ENCODE measurements at places on chromosomes 6 and 20. TPM values are rescaled to one million over a fixed set of nuclear protein-coding genes. Genes with fewer than 3 reads are reported as not detected.

Gene ANGPT4
- total RNA-seq: not detected

DNA sequence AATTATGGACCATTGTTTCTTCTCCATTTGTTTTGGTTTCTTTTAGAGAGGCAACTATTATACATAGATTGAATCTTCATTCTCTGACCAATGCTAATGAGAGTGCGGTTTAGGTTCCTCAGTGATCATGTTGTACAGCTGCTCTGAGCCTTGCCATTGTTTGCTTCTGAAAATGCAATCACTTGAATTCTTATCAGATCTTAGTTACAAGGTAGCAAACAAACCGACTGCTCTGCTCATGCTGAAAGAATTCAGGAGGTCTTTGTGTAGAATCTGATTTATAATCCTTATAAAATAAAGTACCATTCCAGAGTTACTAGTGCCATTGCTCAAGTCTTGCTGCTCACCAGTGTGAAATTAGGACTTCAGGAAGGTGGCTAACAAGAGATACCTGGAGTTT lies 569.1 kb upstream of the ID4 start:
- no peak overlapping the region for H3K4me3 ChIP-seq
- H3K27ac ChIP-seq: no peak overlapping the region

- H3K27me3 ChIP-seq: no peaks in the 10 kb centered on the region
- H3K4me3 ChIP-seq: no peak overlapping the region
- H3K36me3 ChIP-seq: no peaks in the 10 kb centered on the region
- peaks cover 5% of the 10 kb centered on the region for H3K4me1 ChIP-seq
Observed at GRCh38 chr20:54123587-54124180, 50.1 kb downstream of the CYP24A1 start.

DNA sequence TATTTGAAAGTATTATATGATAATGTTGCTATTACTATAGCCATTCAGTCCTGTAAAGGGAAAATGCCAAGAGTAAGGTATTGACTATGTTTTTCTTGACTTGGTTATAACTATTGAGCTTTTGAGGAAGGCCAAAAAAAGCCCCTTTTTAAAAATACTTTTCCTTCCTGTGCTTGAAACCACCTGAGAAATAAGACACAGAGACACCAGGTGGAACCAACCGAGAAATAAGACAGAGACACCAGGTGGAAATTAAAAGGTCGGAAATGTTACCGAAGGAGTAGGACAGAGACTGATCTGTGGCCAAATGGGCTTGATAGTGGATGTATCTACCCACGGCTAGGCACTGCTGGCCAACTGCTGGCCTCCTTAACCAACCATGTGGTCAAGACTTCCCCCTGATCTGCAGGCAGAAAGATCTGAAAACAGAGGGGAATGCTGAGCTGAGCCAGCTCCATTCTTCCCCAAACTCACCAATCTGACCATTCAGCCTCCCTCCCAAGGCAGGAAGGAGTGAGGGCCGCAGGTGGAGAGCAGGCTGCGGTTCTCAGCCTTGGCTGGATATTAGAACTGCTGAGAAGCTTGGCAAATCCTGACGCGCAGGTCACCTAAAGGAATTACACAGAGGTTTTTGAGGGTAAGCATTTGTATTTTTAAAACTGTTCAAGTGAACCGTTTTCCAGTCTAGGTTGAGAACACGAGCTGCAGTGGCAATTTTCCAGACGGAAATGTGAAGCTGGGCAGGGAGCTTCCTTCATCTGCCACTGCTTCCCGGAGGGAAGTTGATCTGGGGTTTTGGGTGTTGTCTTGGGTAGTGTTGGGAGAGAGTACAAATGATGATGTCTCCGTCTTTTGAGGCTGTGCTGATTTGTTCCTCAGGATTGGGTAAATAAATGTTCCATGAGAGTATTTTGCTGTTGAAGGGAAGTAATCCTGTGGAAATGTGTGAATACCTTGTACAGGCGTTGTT lies 121.7 kb upstream of the EXOC2 start:
- no peak overlapping the region for H3K4me3 ChIP-seq
- no peaks in the 10 kb centered on the region for H3K27me3 ChIP-seq
- no peak overlapping the region for H3K27ac ChIP-seq
- peaks cover 39% of the 10 kb centered on the region for H3K4me1 ChIP-seq
- DNase-seq: no peak

GRCh38 chr6:108616973-108617372 lies 56.3 kb downstream of the FOXO3 start:
- peaks cover 8% of the 10 kb centered on the region for H3K36me3 ChIP-seq
- no peak overlapping the region for H3K27ac ChIP-seq
- no peak overlapping the region for H3K4me3 ChIP-seq
- H3K4me1 ChIP-seq: peaks cover 46% of the 10 kb centered on the region
- no peaks in the 10 kb centered on the region for H3K27me3 ChIP-seq

- no peaks in the 10 kb centered on the region for H3K27me3 ChIP-seq
- H3K4me3 ChIP-seq: no peak overlapping the region
- H3K36me3 ChIP-seq: peaks cover 2% of the 10 kb centered on the region
- peak; percentile 56 for DNase-seq
Observed at GRCh38 chr6:26223650-26224546, 136.7 kb downstream of the HFE start.

GRCh38 chr6:4935975-4936680 lies 67.7 kb downstream of the RPP40 start:
- peaks cover 62% of the 10 kb centered on the region for H3K4me1 ChIP-seq
- no peak for DNase-seq
- no peaks in the 10 kb centered on the region for H3K27me3 ChIP-seq

- no peak overlapping the region for H3K27ac ChIP-seq
- no peaks in the 10 kb centered on the region for H3K27me3 ChIP-seq
- H3K36me3 ChIP-seq: no peaks in the 10 kb centered on the region
- DNase-seq: no peak
Observed at GRCh38 chr20:33019465-33020277, 11.8 kb upstream of the BPIFB6 start.

GRCh38 chr6:87743454-87743853 lies 41.4 kb upstream of the AKIRIN2 start:
- H3K36me3 ChIP-seq: no peaks in the 10 kb centered on the region
- peaks cover 14% of the 10 kb centered on the region for H3K27me3 ChIP-seq
- H3K4me3 ChIP-seq: no peak overlapping the region
- DNase-seq: no peak

GRCh38 chr6:49739423-49739822 lies 4.8 kb downstream of the CRISP3 start:
- no peak for DNase-seq
- H3K36me3 ChIP-seq: no peaks in the 10 kb centered on the region
- H3K4me3 ChIP-seq: no peak overlapping the region
- H3K4me1 ChIP-seq: no peaks in the 10 kb centered on the region

- no peak for DNase-seq
- H3K4me3 ChIP-seq: no peak overlapping the region
- no peaks in the 10 kb centered on the region for H3K27me3 ChIP-seq
- H3K4me1 ChIP-seq: no peaks in the 10 kb centered on the region
- H3K36me3 ChIP-seq: no peaks in the 10 kb centered on the region
Observed at GRCh38 chr6:38233161-38233791, 406.5 kb downstream of the BTBD9 start.

Gene BFSP1
- total RNA-seq: 1.2 TPM

Gene QKI
- 64.2 TPM for total RNA-seq

Data from activated T-cell treated with anti-CD3 and anti-CD28 coated beads, Interleukin-2, amount 50 U/mL, for 72 hours (primary cell).